ENCODE measurements at places on chromosomes 16 and 17.

- H3K36me3 ChIP-seq: no peaks in the 10 kb centered on the region
- no peaks in the 10 kb centered on the region for H3K27me3 ChIP-seq
- no peak overlapping the region for H3K4me3 ChIP-seq
- H3K4me1 ChIP-seq: no peaks in the 10 kb centered on the region
- peak; percentile 36 for DNase-seq
Measured at GRCh38 chr17:43627653-43628052, 34.1 kb downstream of the MEOX1 start.

GRCh38 chr16:21167929-21168602, 9.6 kb downstream of the LDAF1 start:
- DNase-seq: no peak
- no peaks in the 10 kb centered on the region for H3K4me1 ChIP-seq
- H3K4me3 ChIP-seq: no peak overlapping the region

GRCh38 chr16:71792176-71792575, 16.5 kb downstream of the AP1G1 start:
- no peak overlapping the region for H3K27ac ChIP-seq
- H3K27me3 ChIP-seq: no peaks in the 10 kb centered on the region

- H3K27ac ChIP-seq: no peak overlapping the region
- no peaks in the 10 kb centered on the region for H3K27me3 ChIP-seq
- no peaks in the 10 kb centered on the region for H3K4me1 ChIP-seq
- H3K4me3 ChIP-seq: no peak overlapping the region
Measured at GRCh38 chr16:83045790-83046189, 419.0 kb downstream of the CDH13 start.

DNA sequence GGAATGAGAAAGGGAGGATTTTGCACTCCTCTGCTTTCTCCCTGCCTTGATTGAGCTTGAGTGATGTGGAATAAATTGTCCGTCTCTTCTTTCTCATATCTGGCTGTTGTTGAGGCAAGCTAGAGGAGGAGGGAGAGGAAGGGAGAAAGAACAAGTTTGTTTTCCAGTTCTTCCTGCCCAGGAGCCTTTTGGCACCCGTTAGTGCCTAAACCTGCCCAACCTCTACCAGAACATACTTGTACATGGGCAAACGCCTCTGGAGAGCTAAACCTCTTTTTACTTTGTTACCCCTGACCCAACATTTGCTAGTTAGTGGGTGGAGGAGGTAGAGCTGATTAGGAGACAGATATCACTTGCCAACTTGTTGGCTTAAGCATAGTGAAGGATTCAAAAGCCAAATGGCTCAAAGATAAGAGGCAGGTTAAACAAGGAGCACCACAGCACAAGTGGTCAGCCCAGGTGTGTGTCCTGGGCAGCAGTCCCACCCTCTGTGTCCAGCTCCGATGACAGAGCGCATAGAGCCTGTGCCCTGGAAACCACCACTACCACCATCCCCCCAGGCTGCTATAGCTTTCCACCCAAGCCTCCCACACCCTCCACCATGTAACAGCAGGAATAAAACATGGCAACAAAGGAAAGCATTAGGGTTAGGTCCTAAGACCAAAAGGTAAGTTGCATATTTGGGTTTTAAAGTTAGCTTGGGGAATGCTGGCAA, 6.5 kb downstream of the ODF4 start:
- DNase-seq: peak; percentile 27
- H3K4me3 ChIP-seq: no peak overlapping the region
- no peaks in the 10 kb centered on the region for H3K36me3 ChIP-seq
- H3K27me3 ChIP-seq: no peaks in the 10 kb centered on the region
- H3K27ac ChIP-seq: no peak overlapping the region

DNA sequence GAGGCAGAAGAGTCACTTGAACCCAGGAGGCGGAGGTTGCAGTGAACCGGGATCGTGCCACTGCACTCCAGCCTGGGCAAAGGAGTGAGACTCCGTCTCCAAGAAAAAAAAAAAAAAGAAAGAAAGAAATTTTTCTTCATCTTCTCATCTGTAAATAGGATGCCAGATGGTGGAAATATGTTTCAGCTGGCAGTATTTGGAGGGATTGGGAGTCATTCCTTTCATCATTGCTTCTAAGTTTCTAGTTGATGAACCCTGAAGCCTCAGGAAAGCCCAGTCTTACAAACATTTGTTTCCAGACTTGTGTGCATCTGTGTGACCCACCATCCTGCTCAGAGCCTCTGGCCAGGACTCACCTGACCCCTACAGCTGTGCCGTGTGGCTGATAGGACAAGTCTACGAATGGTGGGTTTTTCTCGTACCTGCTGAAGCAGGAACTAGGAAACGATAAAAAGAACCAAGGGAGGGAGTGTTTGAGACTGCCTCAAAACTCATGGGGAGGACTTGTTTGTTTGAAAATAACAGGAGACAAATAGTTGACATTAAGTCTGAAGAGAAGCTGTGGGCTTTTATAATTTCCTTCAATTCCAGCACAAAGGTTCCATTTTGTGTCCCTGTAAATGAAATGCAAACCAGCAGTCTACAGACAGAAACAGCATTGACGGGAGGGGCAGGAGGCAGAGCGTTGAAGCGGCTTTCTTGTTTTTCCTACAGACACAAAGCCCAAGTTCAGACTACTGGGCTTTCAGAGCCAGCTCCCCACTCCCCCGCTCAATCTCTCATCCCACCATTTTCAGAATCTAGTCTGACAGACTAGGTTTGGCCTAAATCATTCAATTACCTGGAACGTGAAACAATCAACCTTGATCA, 24.9 kb downstream of the CDRT4 start:
- H3K27ac ChIP-seq: no peak overlapping the region
- no peak overlapping the region for H3K4me3 ChIP-seq
- no peak for DNase-seq
- H3K27me3 ChIP-seq: no peaks in the 10 kb centered on the region
- no peaks in the 10 kb centered on the region for H3K36me3 ChIP-seq
- H3K4me1 ChIP-seq: peaks cover 3% of the 10 kb centered on the region

DNA sequence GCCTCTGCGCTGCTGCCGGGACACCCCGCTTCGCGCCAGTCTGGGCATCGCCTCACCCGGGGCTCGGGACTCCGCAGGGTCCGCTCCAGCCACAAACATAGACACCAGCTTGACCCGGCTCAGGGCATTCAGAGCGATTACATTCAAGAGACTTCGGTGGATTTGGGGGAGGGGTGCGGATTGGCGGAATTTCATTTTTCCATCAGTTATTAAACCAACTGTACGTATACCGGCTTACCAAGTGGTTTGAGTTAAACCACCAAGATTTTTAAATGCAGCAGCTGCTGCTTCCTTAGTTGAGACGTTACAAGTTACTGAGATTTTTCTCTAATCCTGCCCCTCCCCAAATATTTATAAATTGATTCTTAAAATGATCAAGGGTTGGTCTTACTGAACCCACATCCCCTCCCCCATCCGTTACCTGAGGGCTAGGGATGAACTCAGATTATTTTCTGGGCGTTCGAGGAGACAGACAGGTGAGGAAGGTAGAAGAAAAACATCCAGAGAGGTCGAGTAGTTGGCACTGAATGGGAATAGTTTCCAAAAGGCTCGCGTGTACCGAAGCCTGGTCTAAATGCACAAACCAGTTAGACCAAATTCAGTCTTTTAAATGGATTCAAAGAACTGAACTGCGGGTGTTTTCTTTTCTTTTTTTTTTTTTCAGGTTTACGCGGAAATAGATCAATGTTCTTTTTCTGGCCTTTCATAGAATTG, 1.5 kb downstream of the CRHR1 start:
- no peak for DNase-seq
- H3K4me3 ChIP-seq: no peak overlapping the region
- H3K4me1 ChIP-seq: no peaks in the 10 kb centered on the region
- no peak overlapping the region for H3K27ac ChIP-seq
- H3K27me3 ChIP-seq: peaks cover 15% of the 10 kb centered on the region

GRCh38 chr16:46753015-46753414, 4.9 kb upstream of the MYLK3 start:
- H3K4me1 ChIP-seq: peaks cover 8% of the 10 kb centered on the region
- H3K4me3 ChIP-seq: no peak overlapping the region
- no peaks in the 10 kb centered on the region for H3K36me3 ChIP-seq
- no peak overlapping the region for H3K27ac ChIP-seq
- DNase-seq: no peak

- DNase-seq: no peak
- H3K27ac ChIP-seq: no peak overlapping the region
- no peaks in the 10 kb centered on the region for H3K36me3 ChIP-seq
- H3K4me1 ChIP-seq: peaks cover 14% of the 10 kb centered on the region
- no peaks in the 10 kb centered on the region for H3K27me3 ChIP-seq
- no peak overlapping the region for H3K4me3 ChIP-seq
Measured at GRCh38 chr17:49455272-49455861, 39.7 kb upstream of the NGFR start.

GRCh38 chr17:65756760-65757159, 195.3 kb upstream of the AXIN2 start:
- no peaks in the 10 kb centered on the region for H3K27me3 ChIP-seq
- DNase-seq: peak; percentile 4
- no peak overlapping the region for H3K27ac ChIP-seq
- H3K4me1 ChIP-seq: no peaks in the 10 kb centered on the region
- H3K36me3 ChIP-seq: no peaks in the 10 kb centered on the region
